ENCODE measurements at places on chromosomes 11 and 22.

- DNase-seq, result peak; percentile 70
Observed at GRCh38 chr22:40043081-40043480, 48.3 kb downstream of the FAM83F start.

GRCh38 chr11:87013912-87014825 lies 23.6 kb upstream of the TMEM135 start:
- no peak for DNase-seq

- no peak for DNase-seq
Observed at GRCh38 chr11:113203141-113203753, 111.1 kb upstream of the TTC12 start.

- no peak for DNase-seq
Observed at GRCh38 chr11:32307913-32308312, 127.4 kb downstream of the WT1 start.

GRCh38 chr11:20589796-20590195 lies 9.6 kb upstream of the SLC6A5 start:
- DNase-seq, result no peak

- peak; percentile 43 for DNase-seq
Observed at GRCh38 chr11:1759851-1760220, 3.9 kb downstream of the CTSD start.

DNA sequence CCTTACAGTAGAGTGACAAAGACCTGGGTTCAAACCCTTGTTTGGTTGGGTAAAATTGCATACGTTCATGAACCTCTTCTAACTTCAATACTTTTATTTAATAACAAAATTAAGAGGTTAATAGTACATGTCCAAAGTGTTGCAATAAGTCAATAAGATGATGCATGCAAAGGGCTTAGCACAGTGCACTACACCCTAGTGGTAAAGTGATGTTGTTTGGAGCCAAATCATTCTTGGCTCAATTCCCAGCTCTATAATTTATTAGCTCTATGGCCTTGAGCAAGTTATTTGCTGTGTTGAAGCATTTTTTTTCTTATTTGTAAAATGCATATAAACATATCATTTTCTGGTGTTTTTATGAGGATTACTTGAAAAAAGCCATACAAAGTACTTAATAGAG lies 945.3 kb downstream of the LRRC4C start:
- DNase-seq, result no peak

DNA sequence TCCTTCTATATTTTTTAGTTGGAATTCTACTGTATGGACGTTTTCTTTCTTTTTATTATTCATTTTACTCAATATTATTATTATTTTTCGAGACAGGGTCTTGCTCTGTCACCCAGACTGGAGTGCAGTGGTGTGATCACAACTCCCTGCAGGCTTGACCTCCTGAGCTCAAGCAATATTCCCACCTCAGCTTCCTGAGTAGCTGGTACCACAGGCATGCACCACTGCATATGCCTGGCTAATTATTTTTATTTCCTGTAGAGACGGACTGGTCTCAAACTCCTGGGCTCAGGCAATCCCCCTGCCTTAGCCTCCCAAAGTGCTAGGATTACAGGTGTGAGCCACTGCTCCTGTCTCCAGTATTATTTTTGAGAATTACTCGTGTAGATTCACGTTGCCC lies 34.0 kb upstream of the CCDC134 start:
- DNase-seq, result no peak

Data from inflammatory macrophage (primary cell).